Stimulated activated naive CD8-positive, alpha-beta T cell treated with anti-CD3 and anti-CD28 coated beads, Interleukin-15, amount 100 ng/mL, for 72 hours (primary cell): ENCODE measurements at places on chromosomes 16 and 17.

- no peak for DNase-seq
Observed at GRCh38 chr17:40576113-40576740, 11.0 kb upstream of the CCR7 start.

GRCh38 chr17:60493847-60494321 is 32.2 kb downstream of the APPBP2 start:
- no peak for DNase-seq

- DNase-seq: no peak
Observed at GRCh38 chr17:6521586-6521985, 34.8 kb downstream of the PITPNM3 start.

DNA sequence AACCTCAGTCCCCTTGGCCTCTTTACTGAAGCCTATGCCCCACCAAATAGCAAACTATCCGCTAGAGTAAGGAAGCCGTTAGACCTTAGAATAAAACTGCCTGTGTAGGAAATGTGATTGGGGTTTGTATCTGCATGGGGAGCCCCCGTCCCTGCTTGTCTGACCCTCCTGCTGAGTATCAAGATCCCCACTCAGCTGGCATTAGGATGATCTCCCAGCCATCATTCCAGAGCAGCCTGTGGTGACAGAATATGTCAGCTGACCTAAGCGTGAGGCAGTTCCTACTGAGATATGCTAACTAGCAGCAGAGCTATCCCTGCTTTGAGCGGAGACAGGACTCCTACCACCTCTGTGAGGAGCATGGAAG is 645 bp upstream of the GFOD2 start:
- DNase-seq: peak; percentile 27

DNA sequence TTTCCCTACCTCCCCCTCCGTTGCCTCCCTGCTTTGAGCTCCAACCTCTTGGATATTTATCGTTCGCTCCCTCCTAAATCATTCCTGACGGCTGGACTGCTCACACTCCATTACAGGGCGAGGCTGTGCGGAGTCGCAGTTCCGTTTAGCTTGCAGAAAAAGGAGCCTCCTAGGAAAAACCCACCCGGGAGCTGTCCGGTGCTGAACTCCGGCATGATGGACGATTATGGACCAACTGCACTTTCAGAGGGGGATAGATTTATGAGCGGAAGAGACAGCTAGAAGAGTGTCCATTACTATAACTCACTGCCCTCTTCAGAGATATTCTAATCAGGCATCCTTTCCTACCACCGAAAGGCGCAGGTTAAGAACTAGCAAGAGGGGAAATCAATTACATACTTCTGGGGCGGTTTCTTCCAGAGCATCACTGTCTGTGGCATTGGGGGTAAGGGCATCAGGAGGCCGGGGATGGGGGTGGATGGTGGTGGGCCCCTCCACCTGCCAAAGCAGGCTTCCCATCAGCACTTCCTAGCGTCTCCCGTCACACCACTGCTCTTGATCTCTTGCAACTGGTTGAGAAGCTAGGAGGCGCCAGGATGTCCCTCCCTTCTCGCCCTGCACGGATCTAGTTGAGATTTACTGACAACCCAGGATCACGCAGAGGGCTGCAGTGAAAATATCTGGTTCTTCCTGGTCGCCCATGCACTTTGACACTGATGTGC is 251.2 kb downstream of the ENGASE start:
- no peak for DNase-seq

GRCh38 chr17:7351665-7352502 is at the start of gene KCTD11:
Gene KCTD11 (plus strand): TSS chr17:7352162.
- peak; percentile 87 for DNase-seq
